ENCODE measurements at places on chromosomes 12 and 14. TPM values are rescaled to one million over a fixed set of nuclear protein-coding genes. Genes with fewer than 3 reads are reported as not detected.

DNA sequence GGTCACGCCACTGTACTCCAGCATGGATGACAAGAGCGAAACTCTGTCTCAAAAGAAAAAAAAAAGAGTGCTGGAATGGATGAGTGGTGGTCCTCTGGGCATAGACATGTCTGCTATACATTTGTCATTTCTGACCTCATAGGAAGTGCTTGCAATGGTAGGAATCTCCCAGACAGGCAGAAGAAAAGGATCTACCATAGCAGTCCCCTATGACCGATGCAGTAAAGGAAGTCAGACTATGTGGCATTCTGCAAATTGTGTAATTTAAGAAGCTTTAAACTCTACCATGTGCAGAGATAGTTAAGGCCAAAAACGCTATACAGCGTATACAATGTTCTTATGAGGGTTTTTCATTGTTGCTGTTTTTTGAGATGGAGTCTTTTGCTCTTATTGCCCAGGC is 24.7 kb upstream of the RAP1B start:
- no peak for DNase-seq

DNA sequence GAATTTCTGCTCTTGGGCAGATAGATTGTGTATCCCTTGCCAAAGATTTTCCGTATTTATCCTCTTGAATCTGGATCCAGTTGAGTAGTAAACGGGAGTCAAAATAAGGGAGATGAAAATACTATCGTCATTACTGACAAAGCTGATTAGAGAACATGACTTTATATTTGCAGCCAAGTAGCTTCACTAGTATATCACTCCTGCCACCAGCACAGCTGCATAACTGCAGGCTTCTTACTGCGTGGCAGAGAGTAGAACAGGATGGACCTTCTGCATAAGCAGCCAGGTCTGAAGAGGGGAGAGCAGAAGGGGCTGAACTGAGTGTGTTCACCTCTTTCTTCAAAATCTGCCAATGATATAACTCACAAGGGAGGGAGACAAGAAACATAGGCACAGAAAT is 283.7 kb downstream of the FBXL14 start:
- DNase-seq = no peak

The PKP2 gene
- 44.2 TPM for total RNA-seq

- no peak for DNase-seq
Measured at GRCh38 chr12:45898094-45898493, 92.3 kb downstream of the SCAF11 start.

The SIVA1 gene
- total RNA-seq = 123 TPM

The TMEM132C gene
- total RNA-seq = 0.59 TPM
